Activated T-cell treated with anti-CD3 and anti-CD28 coated beads, Interleukin-2, amount 50 U/mL, for 4 hours (primary cell): ENCODE measurements at places on chromosomes 13 and 19. TPM values are rescaled to one million over a fixed set of nuclear protein-coding genes. Genes with fewer than 3 reads are reported as not detected.

Gene SELENOV
- not detected for total RNA-seq

Gene ZNF600
- 11.1 TPM for total RNA-seq

Gene SLC7A9
- total RNA-seq = not detected

Gene CBLC
- total RNA-seq = not detected
